ENCODE measurements at places on chromosomes 4 and X. TPM values are rescaled to one million over a fixed set of nuclear protein-coding genes. Genes with fewer than 3 reads are reported as not detected.
A peak's percentile ranks its signal among the peaks of the same experiment; 100 is the strongest.

GAB3 gene
- total RNA-seq: 0.25 TPM

PCSK1N gene
- 3.1 TPM for total RNA-seq

PITX2 gene
- total RNA-seq: 5.8 TPM

GRCh38 chr4:169765835-169766234 lies 8.1 kb upstream of the HPF1 start:
- no peaks in the 10 kb centered on the region for H3K4me1 ChIP-seq
- DNase-seq: no peak
- no peak overlapping the region for H3K4me3 ChIP-seq
- no peaks in the 10 kb centered on the region for H3K27me3 ChIP-seq
- no peak overlapping the region for H3K27ac ChIP-seq

- no peak for DNase-seq
- no peaks in the 10 kb centered on the region for H3K27me3 ChIP-seq
- H3K27ac ChIP-seq: no peak overlapping the region
- H3K4me3 ChIP-seq: no peak overlapping the region
Measured at GRCh38 chrX:42941671-42942070, 163.7 kb upstream of the PPP1R2C start.

- no peak overlapping the region for H3K27ac ChIP-seq
- no peaks in the 10 kb centered on the region for H3K27me3 ChIP-seq
- DNase-seq: peak; percentile 34
- no peaks in the 10 kb centered on the region for H3K36me3 ChIP-seq
- H3K4me1 ChIP-seq: no peaks in the 10 kb centered on the region
Measured at GRCh38 chrX:45986971-45987370, 558.2 kb downstream of the ZNF674 start.

CLDN22 gene
- total RNA-seq: not detected

Data from GM23248 (cell line).